CMK (cell line): ENCODE measurements at places on chromosomes 5 and 9.
A peak's percentile ranks its signal among the peaks of the same experiment; 100 is the strongest.

GRCh38 chr5:39794513-39795210 lies 369.9 kb upstream of the DAB2 start:
- DNase-seq = no peak

DNA sequence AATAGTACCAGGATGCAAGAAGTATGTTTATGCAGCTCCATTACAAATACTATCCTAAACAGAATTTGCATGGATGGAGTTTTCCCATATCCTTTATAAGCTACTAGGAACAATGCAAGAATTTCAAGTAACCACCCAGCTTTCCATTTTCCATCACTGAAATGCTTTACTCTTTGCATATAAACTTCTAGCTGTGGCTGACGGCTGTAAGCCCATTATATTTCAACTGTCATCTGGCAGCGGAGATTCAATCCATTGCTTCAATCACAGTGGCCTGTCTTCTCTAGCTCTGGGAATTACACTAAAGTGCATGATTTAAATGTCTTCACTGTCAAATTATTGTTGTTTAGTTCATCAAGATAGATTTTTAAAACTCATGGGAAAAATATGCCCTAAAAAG lies 64.2 kb upstream of the PAM start:
- DNase-seq = no peak

DNA sequence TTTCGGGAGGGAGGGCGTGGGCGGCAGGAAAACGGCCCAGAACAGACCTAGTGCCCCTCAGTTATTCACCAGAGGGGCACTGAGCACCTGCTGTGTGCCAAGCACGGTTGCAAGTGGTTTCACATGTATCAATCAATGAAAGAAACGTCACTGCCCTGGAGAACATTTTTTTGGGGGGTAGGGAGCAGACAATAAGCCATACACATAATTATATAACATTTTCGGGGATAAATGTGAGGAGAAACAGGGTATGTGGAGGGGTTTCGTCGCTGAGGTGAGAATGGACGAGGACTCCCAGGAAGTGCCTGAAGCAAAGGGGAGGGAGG lies 444 bp upstream of the ZNF354A start:
- DNase-seq = no peak

DNA sequence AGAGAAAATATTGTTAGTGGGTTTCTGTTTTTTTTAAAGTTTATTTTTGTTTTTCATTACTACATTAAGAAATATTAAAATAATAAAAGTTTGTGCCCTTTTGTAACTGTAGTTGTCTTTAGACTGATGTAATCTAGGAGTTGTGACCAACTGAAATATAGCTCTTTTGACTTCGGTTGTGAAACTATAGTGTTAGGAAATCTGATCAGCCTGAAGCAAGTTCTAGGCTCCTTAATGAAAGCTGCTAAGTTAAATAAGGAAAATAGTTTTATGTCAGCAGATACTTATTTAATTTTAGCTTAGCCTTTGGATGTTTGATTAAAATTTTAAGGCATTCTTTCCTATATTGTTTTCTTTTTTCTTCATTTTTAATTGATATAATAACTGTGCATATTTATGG lies 14.2 kb downstream of the AP3S1 start:
- no peak for DNase-seq

DNA sequence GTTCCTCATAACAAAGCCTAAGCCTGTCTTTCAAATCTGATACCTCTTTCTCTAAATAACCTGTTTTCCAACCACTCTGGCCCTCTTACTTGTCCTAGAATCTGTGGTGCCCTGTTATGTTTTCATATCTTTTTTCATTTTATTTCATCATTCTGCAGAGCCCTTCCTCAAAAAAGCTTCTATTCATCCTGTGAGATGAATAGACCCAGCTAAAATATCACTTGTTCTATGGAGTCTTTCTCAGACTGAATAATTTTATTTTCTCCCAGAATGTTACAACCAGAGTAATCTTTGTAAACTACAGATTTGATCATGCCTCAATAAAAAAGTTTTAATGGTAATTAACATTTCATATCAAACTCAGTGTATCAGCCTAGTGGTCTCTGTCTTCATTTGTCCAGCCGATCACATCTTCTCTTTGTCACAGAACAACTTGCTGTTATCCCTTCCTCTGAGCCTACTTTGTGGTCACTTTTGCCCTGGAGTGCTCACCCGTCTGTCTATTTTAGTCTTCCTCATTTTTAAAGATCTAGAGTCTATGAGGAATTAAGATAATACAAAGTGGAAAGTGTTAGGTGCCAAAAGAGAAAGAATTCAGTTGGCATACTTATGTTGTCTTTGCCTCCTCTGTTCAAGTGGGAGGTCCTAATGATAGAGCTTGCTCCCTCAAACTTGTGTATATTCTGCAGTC lies 77.8 kb downstream of the ZCCHC7 start:
- DNase-seq = peak; percentile 34

DNA sequence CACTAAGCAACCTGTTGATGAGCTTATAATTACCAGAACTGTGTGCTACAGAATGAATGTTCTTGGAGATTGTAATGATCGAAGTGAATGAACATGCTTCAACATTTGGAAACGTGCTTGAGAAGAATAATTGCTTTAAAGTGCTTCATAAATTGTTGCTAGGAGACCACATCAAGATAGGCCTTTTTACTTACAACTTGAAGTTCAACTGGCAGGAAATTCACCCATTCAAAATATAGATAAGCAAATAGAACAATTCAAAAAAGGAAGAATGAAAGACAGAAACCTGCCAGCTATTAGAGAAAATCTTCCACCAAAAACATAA lies 38.0 kb upstream of the SLC44A1 start:
- DNase-seq = no peak

GRCh38 chr9:28260330-28260729 lies 687.0 kb upstream of the C9orf72 start:
- no peak for DNase-seq

DNA sequence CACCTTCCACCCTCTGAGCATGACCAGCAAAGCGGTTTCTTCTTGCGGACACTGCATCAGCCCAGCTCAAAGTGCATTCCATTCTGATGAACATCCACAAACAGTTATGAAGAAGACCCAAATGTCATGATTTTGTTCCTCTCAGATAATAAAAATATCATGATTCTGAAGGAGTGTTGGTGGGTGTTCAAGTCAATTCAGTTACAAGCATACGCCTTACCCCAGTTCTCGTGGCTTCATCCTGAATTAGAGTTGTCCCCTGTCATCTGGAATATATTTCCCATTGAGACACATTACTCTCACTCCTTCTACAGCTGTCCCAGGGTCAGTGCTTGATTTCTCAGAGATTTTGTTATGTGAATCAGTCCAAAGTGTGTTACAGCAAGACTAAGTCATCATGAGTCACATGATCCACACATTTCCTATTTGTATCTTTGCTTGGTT lies 325.4 kb downstream of the RFX3 start:
- DNase-seq = no peak

GRCh38 chr5:135058331-135058732 lies 24.3 kb upstream of the PITX1 start:
- DNase-seq = no peak

- no peak for DNase-seq
Observed at GRCh38 chr5:137741718-137742117, 5.8 kb upstream of the KLHL3 start.

DNA sequence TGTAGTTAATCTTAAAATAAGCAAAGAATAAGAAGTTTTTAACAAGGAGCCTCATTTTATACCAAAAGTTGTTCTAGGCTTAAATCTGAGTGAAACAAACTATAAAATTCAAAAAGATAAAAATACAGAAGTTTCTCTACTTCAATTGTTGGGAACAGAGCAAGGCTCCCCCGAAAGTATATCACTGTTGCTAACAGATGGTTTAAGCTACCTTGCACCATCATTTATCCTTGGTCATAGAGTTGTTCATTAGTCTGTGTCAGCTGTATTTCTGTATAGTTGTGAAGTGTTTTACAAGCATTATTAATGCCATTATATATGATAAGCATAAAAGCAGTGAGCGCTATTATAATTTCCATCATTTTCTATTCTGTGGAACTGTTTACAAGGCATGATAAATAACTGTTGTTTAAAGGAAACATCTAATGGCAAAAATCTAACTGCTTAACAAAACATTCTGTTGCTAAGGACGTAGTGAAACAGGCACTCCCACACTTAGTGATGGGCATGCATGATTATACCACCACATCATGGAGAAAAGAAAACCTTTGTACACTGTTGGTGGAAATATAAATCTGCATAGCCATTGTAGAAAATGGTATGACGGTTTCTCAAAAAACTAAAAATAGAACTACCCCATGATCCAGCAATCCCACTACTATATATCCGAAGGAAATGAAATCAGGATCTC lies 23.3 kb upstream of the ACO1 start:
- no peak for DNase-seq

GRCh38 chr5:115920171-115920725 lies 42.0 kb upstream of the LVRN start:
- no peak for DNase-seq

DNA sequence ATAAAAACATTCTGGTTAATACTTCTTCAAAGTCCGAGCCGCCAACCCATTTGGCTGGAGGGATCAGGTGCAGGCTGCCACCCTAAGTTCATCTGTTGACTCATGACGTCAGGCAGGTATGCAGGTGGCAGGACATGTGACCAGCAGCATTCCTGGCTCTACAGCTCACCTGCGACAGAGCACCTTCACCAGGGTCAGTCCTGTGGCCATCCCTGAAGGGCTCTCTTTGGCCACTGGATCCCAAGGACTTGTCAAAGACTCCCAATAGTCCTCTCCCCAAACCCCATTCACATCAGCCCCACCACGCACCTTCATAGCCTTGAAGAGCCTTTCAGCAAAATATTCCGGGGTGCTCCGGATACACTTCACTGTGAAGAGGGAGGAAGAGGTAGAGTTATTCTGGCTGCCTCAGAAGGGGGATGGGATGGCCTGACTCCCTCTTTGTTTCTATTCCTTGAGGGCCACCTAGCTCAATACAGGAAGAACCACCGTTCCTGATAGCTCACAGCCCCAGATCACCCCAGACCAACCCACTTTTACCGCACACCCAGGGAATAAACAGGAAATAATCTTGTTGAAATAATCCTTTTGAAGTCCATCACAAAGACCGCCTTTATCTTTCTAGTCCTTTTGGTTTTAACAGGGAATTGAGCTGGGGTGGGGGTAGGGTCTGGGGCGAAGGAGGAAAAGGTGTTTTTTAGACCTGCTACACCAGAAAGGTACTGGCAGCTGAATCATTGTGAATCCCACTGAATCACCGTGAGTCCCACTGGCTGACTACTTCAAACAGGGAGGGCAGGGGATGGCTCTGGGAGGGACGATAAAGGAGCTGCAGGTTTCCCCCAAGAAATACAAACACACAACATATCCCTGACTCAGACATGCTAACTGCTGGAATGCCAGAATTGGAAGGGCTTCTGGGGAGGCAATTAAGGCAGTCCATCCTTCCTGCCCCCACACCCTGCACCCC lies 26.4 kb downstream of the ANXA6 start:
- DNase-seq = no peak

DNA sequence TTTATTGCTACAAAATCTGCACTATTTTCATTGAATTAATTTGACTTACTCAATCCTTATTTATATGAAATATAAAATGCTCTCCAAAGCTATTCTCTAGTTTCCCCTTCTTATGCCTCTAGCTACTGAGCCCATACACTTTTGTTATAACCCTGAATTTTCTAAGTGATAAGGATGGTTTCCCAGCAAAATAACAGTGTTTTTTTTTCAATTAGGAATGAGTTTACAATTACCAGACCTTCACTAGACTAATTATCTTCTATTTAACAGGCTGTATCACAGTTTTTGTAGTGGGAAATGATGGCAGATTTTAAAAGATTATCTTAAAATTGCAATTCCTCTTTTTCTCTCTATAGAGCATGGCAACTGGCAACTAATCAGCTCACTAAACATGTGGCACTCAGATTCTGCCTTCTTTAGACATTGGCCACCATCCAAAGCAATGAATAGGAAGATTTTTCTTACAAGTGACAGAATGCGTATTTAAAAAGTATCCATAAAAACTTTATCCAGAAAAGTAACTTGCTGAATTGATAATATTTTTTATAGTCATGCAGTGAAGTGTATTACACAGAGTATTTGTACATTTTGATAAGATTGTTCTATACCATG lies 585.7 kb upstream of the ZNF608 start:
- no peak for DNase-seq

GRCh38 chr5:75886706-75887105 lies 169.5 kb upstream of the POC5 start:
- DNase-seq = no peak

DNA sequence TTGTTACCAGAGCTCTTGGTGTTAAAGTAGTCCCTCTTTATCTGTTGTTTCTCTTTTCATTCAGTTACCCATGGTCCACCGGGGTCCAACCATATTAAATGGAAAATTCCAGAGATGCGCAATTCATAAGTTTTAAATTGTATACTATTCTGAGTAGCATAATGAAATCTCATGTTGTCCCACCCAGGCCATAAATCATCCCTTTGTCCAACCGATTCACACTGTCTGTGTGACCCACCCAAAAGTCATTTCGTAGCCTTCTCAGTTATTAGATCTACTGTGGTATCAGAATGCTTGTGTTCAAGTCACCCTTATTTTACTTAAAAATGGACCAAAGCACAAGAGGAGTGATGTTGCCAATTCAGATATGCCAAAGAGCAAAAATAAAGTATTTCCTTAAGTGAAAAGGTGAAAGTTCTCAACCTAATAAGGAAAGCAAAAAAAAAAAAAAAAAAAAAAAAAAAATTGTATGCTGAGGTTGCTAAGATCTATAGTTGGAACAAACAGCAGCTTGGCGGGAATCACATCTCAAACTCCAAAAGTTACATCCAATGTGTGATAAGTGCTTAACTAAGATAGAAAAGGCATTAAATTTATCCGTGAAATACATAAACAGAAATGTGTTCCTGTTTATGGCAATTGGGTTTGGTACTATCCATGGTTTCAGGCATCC lies 106.8 kb upstream of the GPBP1 start:
- no peak for DNase-seq

- no peak for DNase-seq
Observed at GRCh38 chr9:131912069-131912468, 167.6 kb downstream of the MED27 start.

DNA sequence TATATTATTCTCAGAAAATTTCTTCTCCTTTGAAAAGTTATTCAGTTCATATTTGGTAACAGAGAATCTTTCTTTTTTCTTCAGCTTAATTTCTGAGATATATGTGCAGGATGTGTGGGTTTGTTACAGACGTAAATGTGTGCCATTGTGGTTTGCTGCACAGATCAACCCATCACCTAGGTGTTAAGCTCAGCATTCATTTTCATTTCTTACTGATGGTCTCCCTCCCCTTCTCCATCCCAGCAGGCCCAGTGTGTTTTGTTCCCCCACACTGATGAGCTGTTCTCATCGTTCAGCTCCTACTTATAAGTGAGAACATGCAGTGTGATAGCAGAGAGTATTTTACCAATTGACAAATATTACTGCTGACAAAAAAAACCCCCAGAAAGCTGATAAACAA lies 330.0 kb upstream of the CHD1 start:
- DNase-seq = no peak

- DNase-seq = no peak
Observed at GRCh38 chr9:69945671-69946141, 97.9 kb upstream of the MAMDC2 start.

GRCh38 chr9:100308965-100309564 lies 43.7 kb downstream of the TEX10 start:
- DNase-seq = no peak

GRCh38 chr9:82031538-82032280 lies 43.1 kb downstream of the SPATA31D1 start:
- DNase-seq = no peak

GRCh38 chr9:98635374-98635773 lies 73.4 kb downstream of the GABBR2 start:
- DNase-seq = no peak
